Activated T-helper 2 cell treated with anti-CD3 and anti-CD28 coated beads, Interferon-gamma antibody, Interleukin-2, Interleukin-4, amounts not matched to agents 10 μg/mL and 5 μg/mL and 100 μg/mL, durations not matched to agents 14 hours and 24 hours and 36 hours (primary cell): ENCODE measurements at places on chromosomes 13 and 19. TPM values are rescaled to one million over a fixed set of nuclear protein-coding genes. Genes with fewer than 3 reads are reported as not detected.

The FGF21 gene
- not detected in 2 replicates for total RNA-seq

The KLK12 gene
- not detected in 2 replicates for total RNA-seq

The LCP1 gene
- 738 and 741 TPM in 2 replicates for total RNA-seq

The DCT gene
- 0.07 TPM in 1 of 2 replicates, not detected in the other for total RNA-seq

The SIGLEC10 gene
- total RNA-seq = 4.0 and 6.6 TPM in 2 replicates

The ANGPTL4 gene
- total RNA-seq = 7.1 and 7.4 TPM in 2 replicates

The IZUMO4 gene
- total RNA-seq = 7.6 and 9.5 TPM in 2 replicates

The MEX3D gene
- total RNA-seq = 14.9 and 15.4 TPM in 2 replicates

The MBNL2 gene
- total RNA-seq = 27.2 and 28.4 TPM in 2 replicates

The CYP4F11 gene
- total RNA-seq = not detected in 2 replicates

The CCDC8 gene
- not detected in 2 replicates for total RNA-seq

The PLPP2 gene
- total RNA-seq = not detected in 2 replicates

The COX6B2 gene
- total RNA-seq = 1.8 TPM in 1 of 2 replicates, not detected in the other

The AMH gene
- 4.3 TPM in 2 replicates for total RNA-seq

The CCL25 gene
- total RNA-seq = not detected in 2 replicates

The THSD1 gene
- 0.34 and 0.39 TPM in 2 replicates for total RNA-seq

The SEMA6B gene
- total RNA-seq = not detected in 2 replicates

The ZNF211 gene
- 9.6 and 10.6 TPM in 2 replicates for total RNA-seq

The GJB6 gene
- total RNA-seq = 1.7 TPM in 2 replicates

The CD22 gene
- total RNA-seq = 4.0 and 5.5 TPM in 2 replicates

The TMEM150B gene
- 0.41 and 0.46 TPM in 2 replicates for total RNA-seq

The MYO1F gene
- 43.9 and 47.4 TPM in 2 replicates for total RNA-seq

The CYP2A6 gene
- not detected in 2 replicates for total RNA-seq

The CYP4F8 gene
- total RNA-seq = not detected in 2 replicates

The SMAD9 gene
- total RNA-seq = not detected in 2 replicates

The LILRA2 gene
- not detected in 2 replicates for total RNA-seq

The CASP14 gene
- total RNA-seq = not detected in 2 replicates

The SERPINE3 gene
- total RNA-seq = not detected in 2 replicates

The PRRG2 gene
- total RNA-seq = 0.83 and 0.84 TPM in 2 replicates

The CEBPA gene
- 0.73 and 0.90 TPM in 2 replicates for total RNA-seq

The LAIR1 gene
- total RNA-seq = 8.8 and 10.8 TPM in 2 replicates

The CCDC70 gene
- not detected in 2 replicates for total RNA-seq

The NALCN gene
- total RNA-seq = not detected in 2 replicates
